ENCODE measurements at places on chromosomes 5 and 9.

- no peak for DNase-seq
These were observed 469.0 kb downstream of the CDH9 start for GRCh38 chr5:26569241-26569928.

DNA sequence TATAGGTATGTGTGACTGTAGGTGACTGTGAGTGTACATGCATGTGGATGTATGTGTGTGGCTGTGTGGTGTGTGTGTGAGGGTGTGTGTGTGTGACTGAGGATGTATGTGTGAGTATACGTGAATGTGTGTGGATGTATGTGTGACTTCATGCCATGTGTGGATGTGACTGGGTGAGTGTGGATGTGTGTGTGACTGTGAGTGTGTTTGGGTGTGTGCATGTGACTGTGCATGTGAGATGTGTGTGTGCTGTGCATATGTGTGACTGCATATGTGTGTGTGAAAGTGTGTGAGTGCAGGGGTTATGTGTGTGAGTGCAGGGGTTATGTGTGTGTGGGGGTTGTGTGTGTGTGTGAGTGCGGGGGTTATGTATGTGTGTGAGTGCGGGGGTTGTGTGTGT lies 42.3 kb downstream of the RXRA start:
- no peak for DNase-seq

DNA sequence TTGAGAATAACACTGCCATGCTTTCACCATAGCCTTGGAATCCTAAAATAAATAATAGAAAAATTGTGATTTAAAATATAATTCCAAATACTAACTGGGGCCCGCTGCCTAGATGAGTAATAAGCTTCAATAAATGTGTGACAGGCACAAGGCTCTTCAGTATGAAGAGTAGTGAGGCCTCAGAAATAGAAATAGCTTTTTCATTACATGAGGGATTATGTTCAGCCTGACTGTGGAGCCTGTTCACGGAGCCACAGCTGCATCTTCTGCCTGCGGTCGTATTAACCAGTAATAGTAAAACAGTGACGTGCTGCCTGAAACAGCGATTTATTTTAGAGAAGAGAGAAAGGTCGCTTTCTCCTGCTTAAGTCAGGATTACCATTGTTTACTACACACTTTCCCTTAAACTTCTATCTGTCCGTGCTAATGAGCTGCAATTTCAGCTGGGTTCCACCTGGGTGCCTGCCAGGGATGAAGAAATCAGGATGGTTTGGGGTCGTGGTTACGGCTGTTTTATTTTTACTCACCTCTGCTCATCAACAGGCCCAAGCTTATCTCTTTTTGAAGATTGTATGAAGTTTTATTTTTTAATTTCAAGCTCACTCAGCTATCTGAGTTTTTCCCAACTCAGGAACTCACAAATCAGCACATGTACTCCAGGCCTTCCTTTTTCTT lies 284.9 kb upstream of the WWC1 start:
- peak; percentile 56 for DNase-seq

- no peak for DNase-seq
These were observed 164.8 kb downstream of the ZSWIM6 start for GRCh38 chr5:61496860-61497259.

DNA sequence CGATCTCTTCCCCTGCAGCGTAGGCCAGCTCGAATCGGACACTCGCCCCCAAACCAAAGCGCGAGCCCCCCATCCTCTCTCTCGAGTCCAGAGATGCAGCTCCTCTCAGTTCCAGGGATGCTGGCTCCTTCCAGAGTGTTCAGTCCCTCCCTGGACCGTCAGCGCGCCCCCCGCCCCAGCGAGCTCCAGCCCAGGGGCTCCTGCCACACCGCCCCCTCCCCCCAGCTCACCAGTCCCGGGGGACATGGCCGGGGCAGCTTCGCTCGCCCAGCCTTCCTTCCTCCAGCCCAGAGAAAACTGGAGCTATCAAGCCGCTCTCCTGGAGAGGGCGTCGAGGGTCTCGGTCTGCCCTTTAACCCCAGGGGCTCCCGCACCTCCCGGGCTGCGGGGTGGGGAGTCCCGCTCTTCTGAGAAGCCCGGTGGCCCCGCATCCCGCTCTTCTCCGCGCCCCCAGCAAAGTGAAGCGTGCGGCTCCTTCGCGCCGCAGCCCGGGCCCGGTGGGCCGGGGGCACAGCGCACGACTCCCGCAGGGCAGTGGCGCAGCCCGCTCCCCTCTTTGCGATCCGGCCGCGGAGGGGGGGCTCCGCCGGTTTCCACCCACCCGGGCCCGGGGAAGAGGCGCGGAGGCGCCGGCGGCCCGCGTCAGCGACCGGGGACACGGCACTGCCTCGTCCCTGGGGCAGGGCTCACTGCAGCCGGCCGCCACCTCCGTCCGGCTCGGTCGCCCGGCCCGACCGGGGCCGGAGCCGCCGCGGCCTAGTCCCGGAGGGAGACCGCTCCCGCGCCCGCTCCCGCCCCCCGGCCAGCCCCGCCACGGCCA lies 587 bp downstream of the MIER3 start:
- DNase-seq = peak; percentile 52

DNA sequence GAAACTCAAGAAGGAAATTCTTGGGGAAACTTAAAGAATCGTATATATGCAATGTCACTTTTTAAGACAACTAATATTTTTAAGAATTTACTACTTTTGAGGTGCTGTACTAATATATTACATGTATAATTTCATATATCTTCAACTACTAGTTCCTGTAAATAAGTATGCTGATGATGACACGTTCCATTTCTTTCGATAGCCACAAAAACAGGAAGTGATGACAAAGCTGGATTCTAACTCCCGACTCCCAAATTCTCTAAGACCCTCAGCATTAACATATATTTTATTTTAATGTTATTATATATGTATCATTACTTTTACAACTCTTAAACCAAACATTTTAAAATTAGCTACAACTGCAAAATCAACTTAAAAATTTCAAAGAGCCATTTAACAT lies 74.8 kb downstream of the STK32A start:
- no peak for DNase-seq

GRCh38 chr9:19028835-19029451 lies 4.1 kb downstream of the SAXO1 start:
- DNase-seq = peak; percentile 45

- peak; percentile 30 for DNase-seq
These were observed 9.0 kb upstream of the FAF2 start for GRCh38 chr5:176438959-176439757.

- DNase-seq = no peak
These were observed 33.5 kb upstream of the LPCAT1 start for GRCh38 chr5:1557114-1557873.

GRCh38 chr9:95750725-95751519 lies 124.6 kb upstream of the ERCC6L2 start:
- no peak for DNase-seq

DNA sequence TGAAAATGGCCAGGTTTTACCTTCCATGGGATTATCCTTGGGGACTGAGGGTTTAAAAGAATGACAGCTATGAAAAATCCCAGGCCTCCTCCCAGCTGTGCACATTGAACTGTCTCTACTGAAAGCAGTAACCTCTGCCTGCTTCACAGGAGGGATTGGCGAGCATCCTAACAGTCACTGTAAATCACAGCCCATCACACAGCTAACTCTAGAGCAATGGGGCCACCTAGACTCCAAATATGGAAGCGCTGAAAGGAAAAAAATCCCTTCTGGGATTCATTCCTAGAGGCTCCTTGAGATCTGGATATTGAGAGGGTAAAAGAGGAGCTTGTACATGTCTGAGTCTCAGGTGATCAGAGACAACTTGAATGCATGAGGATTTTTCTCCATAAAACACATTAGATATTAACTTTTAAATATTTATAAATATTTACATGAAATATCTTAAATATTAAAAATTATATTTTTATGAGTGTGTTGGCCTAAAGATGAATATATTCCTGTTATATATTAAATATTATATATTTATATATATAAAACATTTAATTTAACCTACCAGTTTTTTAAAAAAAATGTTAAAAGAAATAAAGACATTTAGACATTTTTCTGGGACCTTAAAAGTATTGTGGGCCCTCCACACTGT lies 133.8 kb upstream of the SLC24A2 start:
- peak; percentile 61 for DNase-seq

DNA sequence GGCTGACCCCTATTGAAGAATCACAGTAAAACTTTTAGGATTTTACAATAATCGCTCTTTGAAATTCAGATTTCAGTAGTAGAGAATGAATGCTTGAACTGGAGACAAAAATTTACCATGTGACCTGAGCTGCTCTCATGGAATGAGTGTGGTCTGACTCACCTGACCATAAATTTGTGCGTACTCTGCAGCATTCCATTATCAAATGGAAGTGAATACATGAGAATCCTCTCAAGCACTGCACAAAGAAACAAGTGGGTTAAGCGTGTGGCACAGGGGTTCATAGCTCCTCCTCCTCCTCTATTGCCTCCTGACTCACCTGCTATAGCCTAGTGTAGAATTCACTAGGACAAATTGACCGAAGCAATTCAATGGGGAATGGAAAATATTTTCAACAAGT lies 269.8 kb upstream of the CDH9 start:
- no peak for DNase-seq

- DNase-seq = no peak
These were observed 1114.7 kb downstream of the PTPRD start for GRCh38 chr9:9498128-9498527.

DNA sequence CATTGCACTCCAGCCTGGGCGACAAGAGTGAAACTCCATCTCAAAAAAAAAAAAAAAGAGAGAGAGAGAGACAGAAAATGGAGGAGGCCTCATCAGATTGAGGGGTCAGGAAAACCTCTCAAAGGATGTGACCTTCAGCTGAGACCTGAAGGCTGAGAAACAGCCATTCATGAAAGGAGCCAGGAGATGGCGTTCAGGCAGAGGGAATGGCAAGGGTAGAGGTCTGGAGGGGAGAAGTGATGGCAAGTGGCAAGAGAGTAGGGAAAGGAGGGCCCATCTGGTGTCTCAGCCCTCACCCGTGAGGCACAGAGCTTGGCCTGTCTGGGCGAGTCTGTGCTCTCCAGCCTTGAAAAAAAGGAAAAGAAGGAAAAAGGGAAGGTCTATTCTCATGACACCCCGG lies 17.0 kb downstream of the CAMK2A start:
- peak; percentile 80 for DNase-seq

GRCh38 chr9:73093740-73094379 lies 57.8 kb upstream of the ANXA1 start:
- DNase-seq = no peak

- DNase-seq = no peak
These were observed 164.7 kb downstream of the TMEM167A start for GRCh38 chr5:82912462-82912861.

DNA sequence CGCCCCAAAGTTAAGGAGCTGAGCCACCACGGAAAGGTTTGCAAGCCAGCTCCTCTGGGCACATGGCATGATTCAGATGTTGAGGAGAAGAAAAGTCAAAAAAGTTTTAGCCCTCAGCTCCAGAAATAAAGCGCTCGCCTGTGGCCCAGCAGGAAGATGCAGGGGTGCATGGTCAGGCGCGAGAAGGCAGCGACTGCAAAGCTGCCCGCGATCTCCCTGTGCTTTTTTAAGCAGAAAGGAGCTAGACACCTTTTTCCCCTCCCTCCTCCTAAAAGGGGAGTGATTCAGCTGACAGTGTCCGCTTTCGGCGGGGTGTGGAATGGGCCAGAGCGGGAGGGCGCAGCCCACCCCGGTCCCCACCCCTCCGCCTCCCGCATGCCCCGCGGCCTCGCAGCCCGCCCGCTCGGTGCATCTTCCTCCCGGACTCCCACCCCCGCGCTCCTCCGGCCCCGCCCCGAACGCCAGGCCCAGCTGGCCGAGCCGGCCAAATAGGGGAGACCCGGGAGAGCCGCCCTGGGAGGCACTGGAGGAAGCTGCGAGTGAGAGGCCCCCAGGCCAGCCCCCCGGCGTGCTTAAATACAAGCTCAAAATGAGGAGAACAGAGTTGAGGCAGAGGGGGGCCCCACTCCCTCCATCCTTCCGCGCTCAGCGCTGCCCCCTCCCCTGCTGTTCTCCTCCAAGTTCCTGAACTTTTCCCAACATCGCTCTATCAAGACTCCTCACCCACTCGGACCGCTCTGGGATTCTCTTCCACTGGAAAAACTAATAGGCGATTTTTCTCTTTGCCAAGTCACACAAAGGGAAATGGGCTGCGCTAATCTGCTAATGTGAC lies at the start of gene ADAMTS12:
TSS of gene ADAMTS12 (minus strand) at position 203 of the 832 bp plus-strand sequence. CDS start at position 69, 134 bp downstream.
- DNase-seq = peak; percentile 88

GRCh38 chr5:118439831-118440230 lies 548.5 kb downstream of the DTWD2 start:
- DNase-seq = no peak

DNA sequence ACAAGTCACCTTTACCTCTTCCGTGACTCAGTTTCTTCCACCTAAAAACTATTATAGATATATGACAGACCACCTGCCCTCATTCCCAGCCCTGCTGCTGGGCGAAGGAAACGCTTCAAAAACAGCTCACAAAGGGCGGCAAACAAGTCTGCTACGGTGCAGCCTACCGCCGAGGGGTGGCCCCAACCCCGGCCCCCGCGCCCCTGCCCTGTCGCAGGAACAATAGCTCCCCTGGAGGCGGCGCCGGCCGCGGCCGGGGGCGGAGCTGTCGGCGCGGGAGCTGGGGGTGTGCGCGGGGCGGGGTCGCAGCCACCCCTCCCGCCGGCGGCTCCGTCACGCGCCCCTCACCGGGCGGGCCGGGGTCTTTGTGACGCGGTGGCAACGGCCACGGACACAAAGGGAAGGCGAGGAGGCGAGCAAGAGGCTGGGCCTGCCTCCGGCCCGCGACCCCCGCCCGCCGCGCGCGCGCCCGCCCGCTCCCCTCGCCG lies at the start of gene TMEFF1:
TSS of gene TMEFF1 (plus strand) at position 362 of the 488 bp plus-strand sequence. CDS start 396 bp downstream, outside the sequence.
- DNase-seq = peak; percentile 83

DNA sequence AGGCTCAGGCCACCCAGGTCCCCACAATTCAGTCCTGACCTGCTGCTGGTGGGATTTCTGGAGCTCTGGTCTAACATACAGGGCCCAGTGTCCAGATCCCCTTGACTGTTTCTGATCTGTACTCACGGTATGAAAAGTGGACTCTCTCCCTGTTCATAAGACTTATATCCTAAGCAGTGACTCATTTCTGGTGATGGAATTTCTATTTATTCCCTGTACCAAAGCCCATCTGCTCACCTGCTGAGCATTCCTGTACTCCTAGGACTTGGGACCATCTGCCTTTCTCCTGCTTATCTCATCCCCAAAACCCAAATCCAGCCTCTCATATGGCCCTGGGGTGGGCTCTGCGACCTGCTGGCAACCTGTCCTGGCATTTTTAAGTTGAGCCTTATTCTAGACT lies 86.6 kb downstream of the APBA1 start:
- DNase-seq = no peak

- peak; percentile 27 for DNase-seq
These were observed 34.0 kb downstream of the KIAA1958 start for GRCh38 chr9:112520656-112521055.

- DNase-seq = no peak
These were observed 244.4 kb downstream of the FAM114A2 start for GRCh38 chr5:153794327-153794726.

- no peak for DNase-seq
These were observed 111.0 kb upstream of the SLIT3 start for GRCh38 chr5:169411786-169412430.

Measured in SJCRH30 (cell line).